ENCODE measurements at places on chromosomes 3 and 15. TPM values are rescaled to one million over a fixed set of nuclear protein-coding genes. Genes with fewer than 3 reads are reported as not detected.

The ECE2 gene
- total RNA-seq, result not detected

The GMPS gene
- total RNA-seq, result 35.1 TPM

The CLDN16 gene
- not detected for total RNA-seq

The OR5K3 gene
- total RNA-seq, result not detected

The LRRIQ4 gene
- not detected for total RNA-seq

The ATG3 gene
- total RNA-seq, result 39.2 TPM

The FGF12 gene
- total RNA-seq, result 0.09 TPM

Measured in pericardium fibroblast (primary cell).